8988T (cell line): ENCODE measurements at places on chromosomes 2 and 18.

GRCh38 chr2:155905657-155906056, 426.9 kb downstream of the NR4A2 start:
- DNase-seq: no peak

- no peak for DNase-seq
Observed at GRCh38 chr2:201933792-201934237, 99.8 kb upstream of the FZD7 start.

- DNase-seq: no peak
Observed at GRCh38 chr2:207847807-207848544, 78.3 kb upstream of the FZD5 start.

- no peak for DNase-seq
Observed at GRCh38 chr18:366466-367061, 98.7 kb upstream of the THOC1 start.

DNA sequence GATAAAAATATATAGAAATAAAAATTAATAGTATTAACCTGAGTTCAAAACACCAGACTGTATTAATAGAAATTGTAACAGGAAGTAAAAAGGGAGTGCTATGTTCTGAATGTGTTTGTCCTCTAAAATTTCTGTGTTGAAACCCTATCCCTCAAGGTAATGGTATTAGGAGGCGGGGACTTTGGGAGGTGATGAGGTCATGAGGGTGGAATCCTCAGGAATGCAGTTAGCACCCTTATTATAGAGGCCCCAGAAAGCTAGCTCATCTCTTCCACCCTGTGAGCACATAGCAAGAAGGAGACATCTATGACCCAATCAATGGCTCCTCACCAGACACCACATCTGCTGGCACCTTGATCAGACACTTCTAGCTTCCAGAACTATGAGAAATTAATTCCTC, 124.5 kb downstream of the CMPK2 start:
- no peak for DNase-seq

DNA sequence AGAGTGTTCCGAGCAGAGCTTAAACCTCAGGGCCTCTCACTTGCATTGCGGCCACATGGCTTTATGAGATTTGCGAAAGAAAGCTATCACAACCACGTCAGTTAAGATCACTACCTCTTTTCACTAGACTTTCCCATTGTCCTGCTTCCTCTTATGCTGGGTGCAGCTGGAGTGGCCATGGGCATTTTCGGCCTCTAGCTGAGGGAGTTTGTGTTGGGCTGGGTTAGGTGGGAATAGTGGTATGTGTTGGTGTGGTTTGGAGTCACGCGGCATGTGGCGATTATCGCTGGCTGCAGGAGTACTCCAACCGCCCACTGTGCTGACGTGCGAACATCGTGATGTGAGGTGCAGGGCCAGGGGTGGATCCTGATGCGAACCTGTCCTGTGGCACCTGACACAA, 27.1 kb downstream of the RALB start:
- no peak for DNase-seq
